ENCODE measurements at places on chromosomes 5 and 9.

DNA sequence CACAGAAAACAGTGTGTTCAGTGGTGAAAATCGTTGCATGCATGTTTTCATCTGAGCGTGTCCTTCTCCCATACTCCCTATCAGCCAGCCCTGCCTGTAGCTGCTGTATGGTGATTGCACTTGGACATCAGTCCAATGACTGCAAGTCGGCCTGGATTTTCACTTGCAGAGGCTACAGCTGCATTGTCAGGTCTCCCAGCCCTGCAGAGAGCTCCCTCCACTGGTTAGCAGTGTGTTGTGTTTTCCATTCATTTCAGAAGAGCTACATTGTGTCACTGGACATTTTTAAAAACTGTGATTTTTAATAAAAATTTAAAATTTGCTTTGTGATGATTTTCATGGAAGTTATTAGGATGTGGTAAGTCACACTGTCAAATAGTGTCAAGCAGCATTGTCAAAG, 96.6 kb downstream of the SYK start:
- DNase-seq = no peak

DNA sequence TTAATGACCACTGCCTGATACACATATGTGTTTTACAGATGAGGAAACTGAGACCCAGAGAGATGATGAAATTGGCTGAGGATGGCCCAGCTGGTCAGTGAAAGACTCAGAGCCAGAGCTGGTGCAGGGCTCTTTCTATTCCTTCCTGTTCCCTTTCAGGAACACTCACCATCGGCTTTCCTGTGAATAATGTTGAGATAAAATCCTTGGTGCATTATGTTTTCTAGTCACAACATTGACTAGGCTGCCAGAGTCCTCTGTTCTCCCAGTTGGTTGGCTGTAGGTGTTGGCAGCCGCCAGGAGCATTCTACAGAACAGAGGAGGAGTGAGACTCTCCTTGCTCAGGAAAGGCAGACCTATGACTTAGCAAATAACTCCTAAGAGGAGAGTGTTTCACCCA, 14.8 kb downstream of the TGFBI start:
- no peak for DNase-seq

- no peak for DNase-seq
Observed at GRCh38 chr5:1366514-1366913, 21.6 kb upstream of the CLPTM1L start.

DNA sequence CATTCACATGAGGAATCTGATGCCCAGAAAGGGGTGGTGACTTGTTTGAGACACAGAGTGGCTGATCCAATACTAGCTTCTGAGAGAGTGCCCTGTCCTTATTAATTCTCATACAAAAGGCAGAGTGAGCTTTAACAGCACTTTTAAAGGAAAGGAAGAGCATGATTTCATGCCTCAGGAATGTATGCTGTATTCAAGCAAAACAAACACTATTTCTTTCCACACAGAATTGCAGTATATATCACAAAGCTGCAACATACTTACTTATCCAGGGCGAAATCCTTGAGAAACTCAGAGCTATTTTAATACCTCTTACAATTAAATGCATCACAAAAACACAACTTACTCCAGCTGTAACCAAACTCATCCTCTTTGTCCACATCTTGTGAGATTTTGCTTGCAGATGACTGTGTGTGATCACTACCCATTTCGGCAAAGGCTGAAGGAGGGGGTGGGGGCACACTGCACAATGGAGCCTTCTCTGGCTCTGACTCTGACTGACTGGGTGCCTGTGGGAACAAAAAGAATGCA, 139.8 kb downstream of the MPDZ start:
- DNase-seq = no peak

GRCh38 chr9:37968228-37968701, 64.3 kb upstream of the SLC25A51 start:
- no peak for DNase-seq

GRCh38 chr5:58929726-58930125, 346.9 kb downstream of the RAB3C start:
- no peak for DNase-seq

GRCh38 chr9:6920041-6920440, 162.3 kb downstream of the KDM4C start:
- no peak for DNase-seq

DNA sequence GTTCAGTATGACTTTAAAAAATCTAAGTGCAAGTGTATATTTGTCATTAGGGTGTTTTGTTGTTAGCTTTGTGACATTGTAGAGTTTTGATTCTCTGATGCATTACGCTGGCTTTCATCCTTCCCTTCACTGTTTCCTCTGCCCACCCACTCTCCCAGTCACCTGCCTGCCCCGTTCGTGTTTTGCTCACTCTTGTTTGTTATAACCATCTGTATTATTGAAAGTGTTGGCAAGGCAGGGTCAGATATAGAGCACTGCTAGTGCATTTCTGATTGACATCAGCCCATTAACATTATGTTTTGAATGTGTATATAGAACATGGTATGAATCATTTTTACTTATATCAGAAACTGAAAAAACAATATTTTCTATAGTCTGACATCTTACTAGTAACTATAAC, 27.3 kb downstream of the SCGB3A1 start:
- no peak for DNase-seq

- no peak for DNase-seq
Observed at GRCh38 chr9:133747309-133747708, 9.2 kb upstream of the SARDH start.

- no peak for DNase-seq
Observed at GRCh38 chr9:38422555-38423260, 1.5 kb downstream of the IGFBPL1 start.

DNA sequence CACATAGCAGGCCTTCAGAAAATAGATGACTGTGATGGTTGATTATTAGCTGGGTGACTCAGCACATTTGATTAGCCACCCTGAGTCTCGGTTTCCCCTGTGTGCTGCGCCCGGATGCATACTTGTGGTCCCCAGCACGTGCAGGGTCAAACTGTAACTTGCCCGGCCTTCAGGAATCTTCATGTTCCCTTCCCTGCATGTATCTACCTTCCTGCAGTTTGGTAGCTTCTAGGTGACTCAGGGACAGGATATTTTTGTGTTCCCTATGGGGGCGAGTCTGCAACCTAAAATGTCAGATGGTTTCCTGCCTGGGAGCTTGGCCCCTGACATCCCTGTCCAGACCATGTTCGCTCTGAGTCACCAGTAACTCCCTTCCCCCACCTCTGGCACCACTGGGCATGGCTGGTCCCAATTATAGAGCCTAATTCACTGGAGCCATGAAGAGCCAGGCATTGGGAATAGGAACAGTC, 13.2 kb downstream of the PTGS1 start:
- DNase-seq = no peak

DNA sequence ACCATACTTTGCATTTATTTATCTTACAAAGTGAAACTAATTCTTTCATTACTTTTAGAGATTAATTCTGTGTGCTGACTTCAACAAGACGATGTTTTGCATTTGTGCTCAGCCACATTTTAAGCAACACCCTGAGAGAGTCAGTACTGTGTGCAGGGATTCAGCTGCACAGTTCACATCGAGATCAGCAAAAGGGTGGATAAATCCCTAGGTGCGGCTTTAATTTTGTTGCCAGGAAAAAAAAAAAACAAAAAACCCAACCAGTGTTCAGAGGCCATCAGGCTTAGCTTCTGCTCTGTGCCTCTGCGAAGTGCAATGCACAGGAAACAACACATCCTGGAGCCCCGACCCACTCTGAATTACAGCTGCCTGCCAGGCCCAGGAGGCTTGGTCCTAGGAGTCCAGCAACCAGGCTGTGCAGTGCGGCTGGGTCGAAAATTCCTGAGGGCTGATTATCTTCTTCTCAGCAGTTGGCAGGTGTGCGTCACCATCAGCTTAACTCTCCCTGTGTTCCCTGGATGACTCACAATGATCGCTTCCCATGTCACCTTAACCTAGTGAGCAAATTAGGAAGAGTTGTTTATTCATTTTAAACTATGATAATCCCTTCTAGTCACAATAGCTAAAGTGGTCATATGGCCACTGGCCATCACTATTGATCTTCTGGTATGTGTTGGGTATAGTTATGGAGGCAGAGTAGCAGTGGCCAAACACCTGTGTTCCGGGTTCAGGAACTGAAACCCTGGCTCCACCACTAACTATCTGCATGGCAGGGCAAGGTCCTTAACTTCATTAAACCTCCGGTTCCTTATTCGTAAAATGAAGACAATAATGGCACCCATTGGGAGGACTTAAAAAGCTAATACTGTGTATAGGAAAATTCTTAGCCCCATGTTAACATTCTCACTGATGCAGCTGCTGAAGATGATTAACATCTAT, 31.2 kb upstream of the NDUFB6 start:
- no peak for DNase-seq

GRCh38 chr5:132426525-132427138, 57.1 kb downstream of the SLC22A5 start:
- DNase-seq = peak; percentile 87

- no peak for DNase-seq
Observed at GRCh38 chr9:108069991-108070390, 580.4 kb upstream of the KLF4 start.

- DNase-seq = no peak
Observed at GRCh38 chr5:90803381-90803780, 244.8 kb downstream of the ADGRV1 start.

GRCh38 chr9:89340332-89340731, 22.0 kb downstream of the SECISBP2 start:
- DNase-seq = no peak

DNA sequence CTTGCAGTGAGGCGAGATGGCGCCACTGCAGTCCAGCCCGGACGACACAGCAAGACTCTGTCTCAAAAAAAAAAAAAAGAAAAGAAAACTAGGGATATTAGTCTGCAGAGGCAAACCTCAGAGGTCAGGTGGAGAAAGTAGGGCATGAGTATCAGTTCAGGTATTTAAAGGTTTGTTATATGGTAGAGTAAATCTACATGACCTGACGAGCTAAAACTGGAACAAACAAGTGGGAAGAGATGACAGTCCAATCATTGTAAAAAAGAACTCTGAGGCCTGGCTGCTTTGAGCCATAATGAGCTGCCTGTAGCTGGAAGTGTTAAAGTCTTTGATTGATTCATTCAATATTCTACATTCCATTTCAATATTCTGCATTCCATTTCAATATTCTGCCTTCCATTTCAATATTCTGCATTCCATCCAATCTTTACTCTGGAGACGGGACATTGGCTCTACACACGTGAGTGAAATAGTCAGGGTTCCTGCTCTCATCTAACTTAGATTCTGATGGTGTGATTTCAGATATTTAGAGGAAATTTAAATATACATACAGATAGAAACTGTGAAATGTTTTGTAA, 28.9 kb upstream of the GRAMD2B start:
- DNase-seq = no peak

- no peak for DNase-seq
Observed at GRCh38 chr5:178557416-178557815, 32.8 kb downstream of the COL23A1 start.

DNA sequence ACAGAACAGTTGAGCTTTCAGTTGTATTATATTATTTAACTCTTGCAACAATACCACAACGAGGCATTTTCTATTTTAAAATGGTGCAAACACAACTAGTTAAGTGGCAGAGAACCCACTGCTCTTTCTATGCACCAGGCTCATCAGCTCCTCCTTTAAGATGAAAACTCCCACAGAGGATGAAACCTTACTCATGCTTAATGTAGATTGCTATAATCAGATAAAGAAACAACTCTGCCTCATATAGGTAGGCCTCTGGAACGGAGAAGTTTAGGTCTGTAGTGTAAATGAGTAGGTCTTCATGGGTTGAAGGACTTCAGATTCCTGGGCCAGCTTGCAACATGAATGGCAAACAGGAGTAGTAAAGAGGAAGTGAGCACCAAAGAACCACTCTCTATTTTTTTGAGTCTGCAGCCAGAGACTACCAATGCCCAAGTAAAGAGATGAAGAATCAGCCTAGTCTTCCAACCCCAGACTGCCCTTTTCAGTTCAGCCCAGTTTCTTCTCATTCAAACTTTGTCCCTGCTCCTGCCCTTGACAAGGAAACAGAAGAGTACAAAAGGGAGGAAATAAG, 33.9 kb downstream of the HACD4 start:
- DNase-seq = no peak

- DNase-seq = no peak
Observed at GRCh38 chr5:159762921-159763320, 153.4 kb upstream of the ADRA1B start.
